Body of pancreas (tissue), 4 donors: ENCODE measurements at places on chromosomes 12 and 14. TPM values are rescaled to one million over a fixed set of nuclear protein-coding genes. Genes with fewer than 3 reads are reported as not detected.
A peak's percentile ranks its signal among the peaks of the same experiment; 100 is the strongest.

GRCh38 chr12:117024961-117025480, 74.2 kb downstream of the TESC start:
- peaks cover 12% of the 10 kb centered on the region for H3K36me3 ChIP-seq
- no peak overlapping the region for H3K4me3 ChIP-seq
- peaks cover 32% of the 10 kb centered on the region for H3K4me1 ChIP-seq
- no peak for DNase-seq

GRCh38 chr14:73285979-73286378, 48.7 kb downstream of the PAPLN start:
- no peak overlapping the region for H3K4me3 ChIP-seq
- no peak overlapping the region for H3K27ac ChIP-seq
- peaks cover 4% of the 10 kb centered on the region for H3K4me1 ChIP-seq
- no peaks in the 10 kb centered on the region for H3K27me3 ChIP-seq
- DNase-seq: no peak

Gene SLCO1B1
- not detected for total RNA-seq

GRCh38 chr14:68723808-68724268, 69.0 kb downstream of the ZFP36L1 start:
- peaks cover 22% of the 10 kb centered on the region for H3K4me1 ChIP-seq
- H3K27me3 ChIP-seq: no peaks in the 10 kb centered on the region
- no peaks in the 10 kb centered on the region for H3K36me3 ChIP-seq
- H3K27ac ChIP-seq: no peak overlapping the region

- H3K36me3 ChIP-seq: no peaks in the 10 kb centered on the region
- peak; percentile 71 for DNase-seq
- H3K27me3 ChIP-seq: no peaks in the 10 kb centered on the region
Measured at GRCh38 chr14:33943096-33943883, 7.6 kb downstream of the EGLN3 start.
